Activated CD4-positive, alpha-beta T cell treated with anti-CD3 and anti-CD28 coated beads, Interleukin-2, amount 10 ng/mL, durations not matched to agents 7 days and 5 days (primary cell): ENCODE measurements at places on chromosomes 6 and 20. TPM values are rescaled to one million over a fixed set of nuclear protein-coding genes. Genes with fewer than 3 reads are reported as not detected.

GRCh38 chr6:87664921-87665485 lies 37.0 kb downstream of the AKIRIN2 start:
- H3K4me3 ChIP-seq: no peak overlapping the region
- no peaks in the 10 kb centered on the region for H3K27me3 ChIP-seq
- peaks cover 28% of the 10 kb centered on the region for H3K36me3 ChIP-seq
- DNase-seq: no peak
- H3K27ac ChIP-seq: no peak overlapping the region

DNA sequence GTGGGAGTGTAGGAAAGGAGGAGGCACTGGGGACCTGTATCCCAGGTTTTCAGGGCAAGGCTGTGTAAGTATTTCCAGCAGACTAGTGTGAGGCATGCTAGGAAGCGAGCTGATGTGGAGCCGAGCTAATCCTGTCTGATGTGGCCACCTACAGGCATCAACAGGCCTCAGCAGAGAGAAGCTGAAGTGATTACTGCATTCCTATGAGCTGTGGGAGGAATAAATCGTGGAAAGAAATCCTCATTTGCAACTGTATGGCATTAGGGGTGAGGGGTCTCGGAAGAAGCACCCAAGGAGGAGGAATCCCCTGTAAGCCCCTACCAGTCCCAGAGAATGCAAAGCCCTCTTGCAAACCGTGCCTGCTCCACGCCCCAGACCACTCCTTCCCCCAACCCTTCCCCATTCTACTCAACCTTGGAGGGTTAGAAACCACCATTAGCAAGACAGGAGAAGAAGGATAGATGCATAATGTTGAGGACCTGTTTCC lies 41.6 kb downstream of the C6orf15 start:
- no peaks in the 10 kb centered on the region for H3K4me1 ChIP-seq
- no peak for DNase-seq
- H3K4me3 ChIP-seq: no peak overlapping the region
- no peaks in the 10 kb centered on the region for H3K36me3 ChIP-seq
- no peaks in the 10 kb centered on the region for H3K27me3 ChIP-seq
- no peak overlapping the region for H3K27ac ChIP-seq

GRCh38 chr6:24019830-24020229 lies 106.2 kb upstream of the NRSN1 start:
- H3K27me3 ChIP-seq: no peaks in the 10 kb centered on the region
- no peak overlapping the region for H3K27ac ChIP-seq
- H3K36me3 ChIP-seq: no peaks in the 10 kb centered on the region

GRCh38 chr20:36587388-36588070 lies 14.1 kb downstream of the TGIF2 start:
- peaks cover 30% of the 10 kb centered on the region for H3K36me3 ChIP-seq
- no peak overlapping the region for H3K4me3 ChIP-seq
- H3K27ac ChIP-seq: peak overlapping the region; percentile 31

GRCh38 chr20:7836076-7836475 lies 104.2 kb downstream of the HAO1 start:
- no peaks in the 10 kb centered on the region for H3K4me1 ChIP-seq
- no peak overlapping the region for H3K27ac ChIP-seq
- no peaks in the 10 kb centered on the region for H3K27me3 ChIP-seq
- H3K36me3 ChIP-seq: no peaks in the 10 kb centered on the region

PRR18 gene
- not detected for total RNA-seq

PRDM13 gene
- not detected for total RNA-seq

SLC17A1 gene
- not detected for total RNA-seq
